Stimulated activated CD8-positive, alpha-beta memory T cell treated with anti-CD3 and anti-CD28 coated beads, Interleukin-7, amount 100 ng/mL, for 4 hours (primary cell): ENCODE measurements at places on chromosomes 7 and 10.

- no peak for DNase-seq
Observed at GRCh38 chr10:70255329-70256299, 22.4 kb upstream of the PPA1 start.

GRCh38 chr7:73851410-73852338 lies 9.3 kb upstream of the TMEM270 start:
- DNase-seq: no peak

DNA sequence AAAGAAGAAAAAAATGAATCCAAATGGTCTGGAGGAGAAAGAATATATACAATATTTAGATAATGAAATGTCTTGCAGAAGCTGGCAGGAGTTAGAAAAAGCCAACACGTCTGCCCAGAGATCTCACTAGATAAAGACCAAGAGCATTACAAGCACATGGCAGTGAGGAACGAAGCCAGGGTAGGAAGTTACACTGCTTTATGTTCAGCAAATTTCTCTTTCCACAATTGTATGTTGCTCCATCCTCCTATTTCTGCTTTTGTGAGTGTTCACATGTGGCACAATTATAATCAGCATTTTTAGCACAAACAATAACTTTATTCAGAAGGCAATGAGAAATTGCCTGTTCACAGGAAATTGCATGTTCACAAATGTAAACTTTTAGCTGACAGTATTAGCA lies 53.7 kb downstream of the LRRC17 start:
- no peak for DNase-seq

DNA sequence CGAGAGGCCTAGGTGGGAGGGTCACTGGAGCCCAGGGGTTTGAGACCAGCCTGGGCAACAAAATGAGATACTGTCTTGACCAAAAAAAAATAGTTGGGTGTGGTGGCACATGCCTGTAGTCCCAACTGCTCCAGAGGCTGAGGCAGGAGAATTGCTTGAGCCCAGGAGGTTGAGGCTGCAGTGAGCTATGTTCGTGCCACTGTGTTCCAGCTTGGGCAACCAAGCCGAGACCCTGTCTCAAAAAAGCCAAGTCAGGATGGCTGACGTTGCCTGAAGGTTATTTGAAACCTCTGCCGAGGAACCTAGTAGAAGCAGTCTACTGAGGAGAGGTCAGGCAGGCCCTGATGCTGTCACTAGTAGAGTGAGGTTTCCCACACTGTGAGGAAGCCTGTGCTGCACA lies 22.8 kb downstream of the DNAJB6 start:
- DNase-seq: no peak

- no peak for DNase-seq
Observed at GRCh38 chr7:94514140-94514889, 4.7 kb downstream of the CASD1 start.
